Islet precursor cell (in vitro differentiated cells): ENCODE measurements at places on chromosomes 6 and 20.

GRCh38 chr20:32685541-32686529 lies 12.1 kb upstream of the C20orf203 start:
- peak; percentile 82 for DNase-seq

DNA sequence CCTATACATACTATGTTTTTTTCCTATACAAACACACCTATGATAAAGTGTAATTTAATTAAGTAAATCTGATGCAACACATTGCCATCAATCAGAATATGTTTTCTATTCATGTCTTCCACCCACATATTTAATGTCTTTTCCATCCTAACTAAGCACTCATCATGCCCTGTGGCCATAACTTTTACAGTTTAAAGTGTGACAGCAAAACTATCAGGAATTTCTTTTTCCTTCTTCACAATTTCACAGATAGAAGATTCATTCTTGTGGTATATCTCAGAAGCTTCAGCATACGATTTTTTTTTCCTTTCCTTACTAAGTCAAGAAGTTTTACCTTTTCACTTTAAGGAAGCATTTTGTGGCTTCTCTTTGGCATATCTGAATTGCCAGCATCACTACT lies 7.0 kb upstream of the BEND6 start:
- DNase-seq = no peak

- no peak for DNase-seq
Measured at GRCh38 chr6:8057263-8057662, 6.9 kb downstream of the BLOC1S5 start.

DNA sequence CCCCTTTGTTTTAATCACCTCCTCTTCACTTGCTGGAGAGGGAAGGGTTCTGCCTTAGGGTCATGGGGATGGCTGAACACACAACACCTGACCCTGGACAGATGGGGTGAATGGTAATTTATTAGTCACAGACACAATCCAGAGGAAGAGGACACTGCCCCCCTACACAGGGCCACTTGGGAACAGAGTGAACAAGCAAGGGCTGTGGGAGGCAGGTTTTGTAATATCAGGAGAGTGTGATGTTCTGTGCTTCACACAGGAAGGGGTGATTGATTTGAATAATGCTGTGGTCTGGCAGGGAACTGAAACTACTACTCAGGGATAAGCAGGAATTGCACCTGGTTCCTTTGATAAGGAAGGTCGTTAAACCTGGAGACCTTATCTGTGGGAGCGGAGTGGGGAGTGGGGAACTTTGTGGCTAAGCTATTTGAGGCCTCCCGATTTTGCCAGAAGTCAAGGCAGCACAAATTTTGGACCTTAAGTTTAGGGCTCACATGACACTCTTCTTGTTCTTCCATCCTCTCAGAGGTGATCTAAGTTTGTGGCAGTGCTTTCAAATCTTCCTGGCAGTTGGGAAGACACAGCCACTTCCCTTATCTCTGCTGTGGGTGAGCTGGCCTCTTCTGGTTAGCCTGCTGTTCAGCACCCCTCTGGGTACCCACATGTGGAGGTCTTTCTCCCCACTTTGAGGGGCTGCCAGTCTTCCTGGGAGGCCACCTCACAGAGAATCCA lies 77.8 kb downstream of the CD164 start:
- no peak for DNase-seq

DNA sequence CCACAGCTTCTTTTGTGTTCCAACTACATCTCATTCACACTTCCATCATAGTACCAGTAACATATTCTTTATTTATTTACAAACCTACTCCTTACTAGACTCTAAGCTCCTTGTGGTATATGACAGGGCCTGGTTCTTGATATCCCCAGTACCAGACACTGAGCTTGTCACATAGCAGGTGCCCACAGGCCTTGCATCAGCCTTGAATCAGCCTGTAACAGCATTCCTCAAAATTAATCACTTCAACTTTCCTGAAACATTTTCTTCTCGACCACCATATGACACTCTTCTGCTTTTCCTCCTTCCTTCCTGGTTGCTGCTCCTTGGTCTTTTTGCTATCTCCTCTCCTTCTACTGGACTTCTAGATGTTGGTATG lies 24.7 kb upstream of the SRPK1 start:
- no peak for DNase-seq

DNA sequence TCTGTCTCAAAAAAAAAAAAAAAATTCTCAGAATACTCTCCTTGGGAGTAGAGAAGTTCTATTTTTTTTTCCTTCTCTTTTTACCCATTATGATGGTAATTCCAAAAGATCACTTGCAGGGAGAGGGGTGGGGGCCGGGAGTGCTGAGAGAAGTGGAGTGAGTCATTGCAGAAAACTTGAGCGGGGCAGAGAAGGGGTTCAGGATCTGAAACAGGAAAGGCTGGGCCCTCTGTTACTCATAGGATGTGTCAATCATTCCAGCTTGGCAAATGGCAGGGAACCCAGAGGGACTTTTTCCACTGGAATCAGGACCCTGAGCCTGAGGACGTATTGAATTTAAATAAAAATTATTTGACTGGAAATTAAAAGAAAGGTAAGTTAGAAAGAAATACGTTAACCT lies 111.4 kb upstream of the ARMC2 start:
- peak; percentile 93 for DNase-seq

- no peak for DNase-seq
Measured at GRCh38 chr6:110714143-110714542, 101.1 kb downstream of the CDK19 start.

DNA sequence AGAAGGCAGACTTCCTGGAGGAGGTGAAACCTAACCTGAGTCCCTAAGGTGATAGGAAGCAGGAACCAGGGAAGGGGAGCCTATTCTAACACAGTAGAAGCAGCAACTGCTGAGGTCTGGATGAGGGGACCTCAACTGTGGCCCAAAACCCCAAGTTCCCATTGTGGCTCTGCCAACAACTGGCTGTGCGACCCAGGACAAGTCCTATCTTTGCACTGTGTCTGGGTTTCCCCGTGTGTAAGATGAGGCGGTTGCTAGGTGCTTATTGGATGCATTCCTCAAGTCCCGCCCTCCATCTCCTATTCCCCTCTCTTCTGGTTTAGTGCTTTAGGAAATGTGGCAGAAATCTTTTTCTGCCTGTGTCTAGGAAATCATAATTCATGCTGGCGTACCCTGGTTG lies 52.2 kb upstream of the TTPAL start:
- no peak for DNase-seq

GRCh38 chr20:50565871-50566270 lies 55.7 kb downstream of the PTPN1 start:
- no peak for DNase-seq

- DNase-seq = no peak
Measured at GRCh38 chr20:4609511-4609910, 112.2 kb upstream of the PRND start.

GRCh38 chr6:56988145-56988544 lies 33.2 kb downstream of the BEND6 start:
- DNase-seq = no peak

- no peak for DNase-seq
Measured at GRCh38 chr20:36421641-36422040, 115.5 kb downstream of the DLGAP4 start.

GRCh38 chr20:20518263-20518662 lies 150.4 kb downstream of the INSM1 start:
- no peak for DNase-seq

GRCh38 chr6:110481081-110481480 lies 4.7 kb upstream of the SLC22A16 start:
- DNase-seq = no peak

- DNase-seq = no peak
Measured at GRCh38 chr6:105014954-105015353, 58.0 kb downstream of the LIN28B start.
